ENCODE measurements at places on chromosomes 3 and 15. TPM values are rescaled to one million over a fixed set of nuclear protein-coding genes. Genes with fewer than 3 reads are reported as not detected.

GRCh38 chr3:98240131-98240530 is 23.9 kb upstream of the OR5H6 start:
- DNase-seq, result no peak

DNA sequence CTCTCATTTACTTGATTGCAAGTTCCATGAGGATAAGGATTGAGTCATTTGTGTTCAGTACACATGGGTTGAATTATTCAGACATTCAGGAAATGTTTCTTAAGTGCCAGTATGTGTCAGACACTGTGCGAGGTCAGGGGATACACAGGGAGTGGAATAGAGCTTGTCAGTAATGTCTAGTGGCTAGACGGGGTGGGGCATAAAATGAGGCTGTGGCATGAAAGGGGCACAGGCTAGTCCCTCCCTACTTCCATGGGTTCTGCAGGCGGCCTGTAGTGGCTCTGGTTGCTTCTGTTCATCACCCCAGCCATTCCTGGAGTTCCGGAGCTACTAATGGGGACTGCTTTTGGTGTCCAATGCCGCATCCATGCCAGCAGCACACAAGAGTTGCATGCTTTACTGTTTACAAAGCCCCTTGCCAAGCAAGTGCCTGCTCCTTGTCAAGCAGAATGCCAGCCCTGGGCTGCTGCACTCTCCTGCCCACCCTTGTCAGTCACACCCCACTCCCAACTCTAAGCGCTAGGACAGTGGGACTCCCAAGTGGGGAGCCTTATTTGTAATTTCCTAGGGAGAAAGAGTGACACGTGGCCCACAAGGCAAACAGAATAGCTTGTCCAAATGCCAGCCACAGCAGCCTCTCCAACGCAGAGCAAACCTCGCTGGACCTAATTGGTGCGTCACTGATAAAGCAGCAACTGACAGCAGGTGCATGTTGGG is 70.8 kb downstream of the RAB11A start:
- DNase-seq, result peak; percentile 77

DNA sequence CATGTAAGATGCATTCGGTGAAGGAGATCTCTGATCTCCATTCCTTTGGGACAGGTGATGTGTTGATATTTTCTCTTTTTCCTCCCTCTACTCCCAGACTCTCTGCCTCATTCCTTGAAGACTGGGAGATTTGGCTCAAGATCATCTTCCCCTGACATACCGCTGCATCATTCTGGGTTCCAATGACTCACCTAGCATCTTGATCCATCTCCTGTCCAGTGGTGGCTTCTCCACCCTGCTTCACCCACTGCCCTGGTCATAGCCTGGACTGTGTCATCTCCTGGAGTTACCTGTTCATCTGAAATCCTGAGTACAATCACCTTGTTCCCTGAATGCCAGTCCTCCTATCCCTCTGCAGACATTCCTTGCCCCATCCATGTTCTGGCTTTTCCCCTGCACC is 57.4 kb upstream of the TRAK1 start:
- DNase-seq, result no peak

GRCh38 chr15:88741671-88742070 is 61.6 kb upstream of the ACAN start:
- no peak for DNase-seq

DNA sequence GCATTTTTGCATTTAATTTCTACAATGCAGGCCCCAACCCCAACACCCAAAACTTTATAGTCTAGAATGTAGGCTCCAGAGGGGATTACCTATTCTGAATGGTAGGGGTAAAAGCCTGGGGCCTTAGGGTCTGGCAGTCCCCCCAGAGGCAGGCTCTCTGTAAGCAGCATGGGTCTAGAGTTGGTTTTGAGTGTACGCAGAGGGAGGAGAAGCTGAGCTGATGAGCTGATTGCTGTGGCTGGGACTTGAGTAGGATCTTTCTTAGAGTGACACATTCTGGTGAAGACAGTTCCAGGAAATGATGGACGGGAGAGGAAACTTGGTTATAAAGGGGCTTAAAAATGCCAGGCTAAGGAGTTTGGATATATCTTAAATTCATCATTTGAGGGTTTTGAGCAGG is 2.1 kb downstream of the LPP start:
- DNase-seq, result peak; percentile 29

GRCh38 chr15:80997692-80998091 is 3.0 kb upstream of the TLNRD1 start:
- no peak for DNase-seq

Gene SKOR1
- 0.13 TPM for total RNA-seq

Gene LRRC31
- not detected for total RNA-seq

Gene HESX1
- total RNA-seq, result 3.4 TPM

DNA sequence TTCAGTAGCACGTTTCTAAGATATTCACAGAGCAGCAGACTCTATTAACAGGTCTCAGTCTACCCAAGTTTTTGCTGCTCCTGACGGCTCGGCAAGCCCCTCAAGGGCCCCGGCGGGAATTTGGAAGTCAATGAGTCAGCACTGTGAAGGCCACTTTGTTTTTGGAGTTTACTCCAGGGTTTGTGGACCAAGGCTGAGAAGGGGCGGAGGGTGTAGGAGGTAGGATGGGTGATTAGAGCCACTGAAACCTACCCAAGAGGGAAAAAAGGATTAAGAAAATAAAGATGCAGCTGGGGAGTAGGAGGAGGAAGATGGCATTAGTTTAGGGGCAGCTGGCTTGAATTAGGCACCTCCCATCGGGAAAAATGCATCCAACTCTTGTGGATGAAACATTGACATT is 87.6 kb downstream of the BDH1 start:
- no peak for DNase-seq

Gene CYP11A1
- 7.1 TPM for total RNA-seq

DNA sequence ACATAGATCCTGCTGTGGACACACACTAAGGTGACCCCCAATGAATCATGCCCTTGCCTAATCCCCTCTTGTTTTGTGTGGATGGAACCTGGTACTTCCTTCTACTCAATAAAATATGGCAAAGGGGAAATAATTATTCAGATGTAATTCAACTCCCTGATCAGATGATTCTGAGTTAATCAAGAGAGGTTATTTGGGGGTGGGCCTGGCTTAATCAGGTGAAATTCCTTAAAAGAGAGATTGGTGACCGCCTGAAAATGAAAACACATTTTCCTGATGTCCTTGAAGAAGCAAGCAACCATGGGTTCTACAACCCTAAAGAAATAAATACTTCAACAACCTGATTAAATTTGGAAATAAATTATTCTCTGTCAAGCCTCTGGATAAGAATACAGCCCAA is 8.3 kb upstream of the SLITRK3 start:
- DNase-seq, result no peak

DNA sequence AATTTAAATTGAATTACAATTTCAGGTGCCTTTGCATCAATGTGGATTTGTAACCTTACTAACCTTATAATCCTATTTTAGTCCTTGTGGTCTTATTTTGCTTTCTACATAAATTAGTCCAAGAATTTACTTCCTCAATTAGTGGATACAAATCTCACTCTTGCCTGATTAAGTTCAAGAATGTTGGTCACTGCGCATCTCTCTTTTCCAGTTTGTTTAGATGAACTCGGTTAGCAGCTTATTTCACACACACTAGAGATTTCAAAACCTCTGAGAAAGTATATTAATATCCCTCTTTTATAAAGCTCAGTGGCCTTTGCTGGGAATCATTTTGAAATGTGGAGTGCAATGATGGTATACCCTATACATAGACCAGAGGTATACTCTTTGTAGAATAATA is 243.4 kb downstream of the DTWD1 start:
- no peak for DNase-seq

GRCh38 chr15:61229883-61230180 is 730 bp upstream of the RORA start:
- DNase-seq, result no peak

Gene REC114
- not detected for total RNA-seq

- peak; percentile 96 for DNase-seq
Measured at GRCh38 chr3:14144423-14145075, 19.7 kb downstream of the TMEM43 start.

DNA sequence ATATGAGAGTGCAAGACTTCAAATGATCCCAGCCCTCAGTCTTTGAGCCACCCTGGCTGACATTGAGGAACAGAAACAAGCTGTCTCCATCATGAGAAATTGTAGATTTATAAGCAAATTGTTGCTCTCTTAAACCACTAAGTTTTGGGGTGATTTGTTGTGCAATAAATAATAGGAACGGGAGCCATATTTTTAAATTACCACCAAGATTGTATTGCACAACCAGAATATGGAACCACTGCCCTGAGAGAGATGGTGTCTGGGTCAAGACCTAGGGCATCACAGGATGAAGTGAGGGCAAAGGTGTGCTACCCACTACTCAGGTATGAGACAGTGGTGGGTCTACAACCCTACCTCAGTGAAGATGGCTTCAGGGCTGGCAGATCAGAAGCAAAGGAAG is 2.3 kb upstream of the CFAP92 start:
- DNase-seq, result no peak

Gene PIF1
- total RNA-seq, result 54.8 TPM

Gene SI
- not detected for total RNA-seq

DNA sequence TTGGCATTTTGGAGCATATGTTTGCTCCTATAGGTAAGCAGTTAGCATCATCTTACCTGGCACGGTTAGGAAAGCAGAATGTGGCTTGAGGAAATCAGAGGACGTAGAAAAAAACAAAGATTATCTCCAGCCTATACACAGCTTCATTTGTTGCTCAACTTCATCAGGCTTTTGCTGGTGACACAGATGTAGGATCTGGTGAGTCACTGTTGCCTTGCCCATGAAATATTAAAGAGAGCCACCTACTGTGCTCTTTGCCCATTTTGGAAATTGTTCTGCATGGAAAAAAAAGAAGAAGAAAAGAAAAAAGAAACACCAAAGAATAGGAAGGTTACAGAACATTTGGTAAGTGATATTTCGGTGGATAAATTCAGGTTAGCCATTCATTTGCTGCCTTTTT is 3.8 kb downstream of the IL1RAP start:
- DNase-seq, result peak; percentile 83

Gene SLC35G2
- 5.0 TPM for total RNA-seq

- no peak for DNase-seq
Measured at GRCh38 chr3:22714749-22715148, 488.4 kb upstream of the UBE2E2 start.

Gene GABRB3
- 4.9 TPM for total RNA-seq

DNA sequence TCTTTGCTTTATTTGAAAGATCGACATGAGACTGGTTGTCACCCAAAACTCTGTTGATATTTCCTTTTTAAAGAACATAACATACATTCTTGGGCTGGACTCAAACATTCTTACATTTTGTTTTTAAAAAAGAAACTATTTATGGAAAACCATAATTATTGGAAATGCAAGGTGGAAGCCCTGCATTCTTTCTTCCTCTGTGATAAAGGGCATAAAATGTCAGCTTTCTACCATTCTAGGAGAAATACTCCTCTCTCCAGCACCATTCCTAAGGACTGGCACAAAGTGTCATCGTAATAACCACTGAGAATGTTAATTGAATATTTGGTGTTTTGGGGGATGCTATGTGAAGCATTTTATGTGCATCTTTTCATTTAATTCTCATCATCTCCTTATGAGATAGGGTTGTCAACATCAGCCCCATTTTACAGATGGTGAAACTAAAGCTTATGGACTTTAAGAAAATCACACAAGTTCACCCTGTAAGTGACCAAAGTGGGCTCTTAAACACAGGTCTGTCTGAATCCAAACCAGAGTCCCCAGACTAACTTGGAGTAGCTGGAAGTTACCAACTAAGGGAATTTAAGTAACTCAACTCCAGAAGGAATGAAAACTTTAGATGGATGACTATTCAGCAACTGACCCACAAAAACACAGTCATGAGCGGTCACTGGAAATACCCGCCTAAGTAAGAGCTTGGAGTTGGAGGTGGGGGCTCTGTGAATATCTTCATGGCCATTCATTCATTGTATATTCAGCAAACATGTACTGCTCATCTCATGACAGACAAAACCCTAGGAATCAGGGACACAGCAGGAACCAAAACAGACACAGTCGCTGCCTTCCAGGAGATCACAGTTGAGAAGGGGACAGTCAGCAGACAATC is 45.9 kb upstream of the LMCD1 start:
- no peak for DNase-seq

Gene CHST13
- 0.52 TPM for total RNA-seq

- no peak for DNase-seq
Measured at GRCh38 chr15:31498329-31498728, 171.7 kb downstream of the KLF13 start.

DNA sequence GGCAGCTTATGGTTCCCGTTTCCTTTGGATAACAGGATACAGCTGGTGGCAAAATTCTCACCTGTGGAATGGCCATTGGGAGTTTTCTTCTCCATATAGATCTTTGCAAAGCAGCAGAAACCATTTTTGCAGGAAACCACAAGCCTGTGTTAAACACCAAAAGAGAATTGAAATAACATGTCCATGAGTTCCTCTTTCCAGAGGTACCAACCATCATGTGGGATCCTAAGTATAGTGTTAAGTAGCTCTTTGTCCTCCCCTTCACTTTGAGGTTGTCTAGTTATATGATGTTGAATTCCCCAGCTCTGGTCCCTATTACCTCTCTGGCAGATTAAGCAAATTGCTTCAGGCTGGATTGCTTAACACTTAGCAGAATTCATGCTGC is 94.9 kb downstream of the AKAP13 start:
- no peak for DNase-seq

Gene SLC9A9
- 1.7 TPM for total RNA-seq

DNA sequence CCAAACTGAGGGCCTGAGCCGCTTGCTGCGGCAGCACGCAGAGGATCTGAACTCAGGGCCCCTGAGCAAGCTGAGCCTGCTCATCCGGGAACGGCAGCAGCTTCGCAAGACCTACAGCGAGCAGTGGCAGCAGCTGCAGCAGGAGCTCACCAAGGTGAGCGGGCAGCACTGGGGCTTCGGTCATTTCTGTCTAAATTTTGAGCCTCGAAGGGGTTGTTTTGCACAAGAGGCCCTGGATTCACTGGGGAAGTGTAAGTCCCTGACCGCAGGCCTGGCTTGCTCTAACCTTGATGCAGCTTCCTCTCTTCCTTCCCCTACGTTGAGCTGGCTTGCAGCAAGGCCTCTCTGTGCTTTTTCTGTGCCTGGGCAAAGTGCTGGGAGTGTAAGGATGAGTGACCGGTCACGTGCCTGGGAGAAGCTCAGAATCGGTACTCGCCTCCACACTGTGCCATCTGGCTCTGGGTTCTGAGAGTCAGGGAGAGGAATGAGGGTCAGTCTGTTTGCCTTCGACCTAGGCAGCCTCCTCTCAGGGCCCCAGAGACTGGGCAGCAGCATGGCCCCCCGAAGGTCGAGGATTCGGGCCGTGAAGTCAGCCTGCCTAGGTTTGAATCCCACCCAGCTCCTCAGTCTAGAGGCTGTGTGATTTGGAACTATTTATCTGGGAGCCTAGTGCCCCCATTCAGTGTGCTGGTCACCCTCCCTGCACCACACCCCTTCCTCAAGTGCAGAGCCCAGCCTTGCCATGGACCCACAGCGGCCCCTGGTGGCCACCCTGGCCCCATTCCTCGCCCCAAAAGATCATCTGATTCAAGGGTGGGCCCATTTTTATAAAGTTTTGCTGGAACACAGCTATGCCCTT is 1.4 kb downstream of the FES start:
- DNase-seq, result no peak

GRCh38 chr3:140501770-140502364 is 176.0 kb upstream of the TRIM42 start:
- no peak for DNase-seq

GRCh38 chr15:64678126-64678819 is 97.1 kb downstream of the RBPMS2 start:
- DNase-seq, result no peak

GRCh38 chr3:183814240-183814639 is 11.1 kb downstream of the MAP6D1 start:
- DNase-seq, result no peak

GRCh38 chr15:60054472-60054871 is 50.4 kb downstream of the FOXB1 start:
- DNase-seq, result no peak

Gene WDR93
- total RNA-seq, result 1.8 TPM

Measured in PC-9 (cell line).